ENCODE measurements at places on chromosomes 1 and 21.

GRCh38 chr1:170864238-170864637, 71.1 kb upstream of the MROH9 start:
- DNase-seq: no peak

GRCh38 chr21:41234569-41234968, 66.6 kb downstream of the BACE2 start:
- DNase-seq: no peak

GRCh38 chr1:222989443-222989842, 153.6 kb downstream of the TLR5 start:
- no peak for DNase-seq

- no peak for DNase-seq
Measured at GRCh38 chr1:222392556-222392955, 155.3 kb downstream of the HHIPL2 start.

- no peak for DNase-seq
Measured at GRCh38 chr1:95117207-95118066, at the start of gene TLCD4. Gene TLCD4, plus strand, starts transcription at chr1:95117355. Its CDS starts 26,547 bp downstream, at chr1:95143902.

DNA sequence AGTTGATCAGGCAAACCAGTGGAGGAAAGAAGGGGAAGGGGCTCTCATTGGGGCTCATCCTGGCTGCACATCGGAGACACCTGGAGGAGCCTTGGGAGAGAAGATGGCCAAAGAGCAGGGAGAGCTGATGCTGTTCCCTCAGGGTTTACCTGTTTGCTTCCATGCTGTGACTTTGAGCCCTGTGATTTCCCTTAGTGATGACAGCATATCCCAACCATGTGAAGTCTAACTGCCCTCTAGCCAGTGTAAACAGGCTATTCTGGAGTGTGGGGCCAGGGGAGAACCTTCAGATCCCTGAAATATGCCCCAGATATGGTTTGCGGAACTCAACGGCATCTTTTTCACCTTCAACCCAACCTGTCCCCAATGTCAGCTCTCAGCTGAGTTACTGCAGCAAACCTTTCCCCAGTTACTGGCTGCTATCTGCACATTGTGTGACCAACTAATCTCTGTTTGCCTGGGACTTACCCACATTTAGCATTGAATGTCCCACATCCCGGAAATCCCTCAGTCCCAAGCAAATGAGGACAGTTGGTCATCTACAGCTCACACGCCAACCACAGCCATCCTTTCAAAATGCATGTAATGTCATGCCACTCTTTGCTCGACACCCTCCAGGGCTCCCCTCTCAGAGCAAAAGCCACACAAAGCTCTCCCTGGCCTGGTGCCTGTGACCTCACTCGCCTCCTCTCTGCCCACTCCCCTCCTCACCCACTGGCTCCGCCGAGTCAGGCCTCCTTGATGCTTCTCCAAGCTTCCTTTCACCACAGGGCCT, 242.3 kb downstream of the KCNJ6 start:
- DNase-seq: no peak

GRCh38 chr1:240149484-240150094, 57.9 kb downstream of the FMN2 start:
- peak; percentile 52 for DNase-seq

DNA sequence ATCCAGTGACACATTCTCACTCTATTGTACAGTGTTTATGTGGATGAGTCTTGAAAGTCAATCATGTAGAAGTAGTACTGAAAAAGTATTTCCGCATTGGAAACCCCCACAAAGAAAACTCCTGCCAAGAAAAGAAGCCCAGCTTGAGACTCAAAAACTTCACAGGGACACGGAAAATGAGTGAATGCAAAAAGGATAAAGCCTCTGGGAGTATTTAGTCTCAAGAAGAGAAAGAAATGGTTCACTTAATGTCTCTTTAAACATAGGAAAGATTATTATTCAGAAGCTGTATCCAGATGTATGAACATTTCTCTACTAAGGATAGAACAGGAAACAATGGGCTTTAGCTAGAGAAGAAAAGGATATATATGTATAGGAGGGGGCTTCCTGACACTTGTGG, 304.5 kb downstream of the BARHL2 start:
- no peak for DNase-seq

DNA sequence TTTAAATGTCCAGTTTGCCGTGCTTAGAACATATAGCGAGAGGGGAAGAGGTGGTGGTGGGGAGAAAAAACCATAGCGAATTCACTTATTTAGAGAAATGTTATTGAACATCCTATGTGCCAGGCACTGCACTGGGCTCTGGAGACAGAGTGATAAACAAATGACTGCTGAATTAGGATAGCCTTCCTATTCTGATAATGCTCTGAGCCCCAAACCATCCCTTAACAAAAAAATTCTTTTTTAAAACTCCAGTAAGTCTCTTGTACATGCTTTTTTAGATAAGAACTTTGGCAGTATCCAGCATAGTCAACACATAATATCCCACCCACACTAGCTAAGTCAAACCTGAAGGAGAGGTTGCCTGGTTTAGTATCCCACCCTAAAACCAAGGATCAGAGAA, 8.5 kb downstream of the SZT2 start:
- DNase-seq: no peak

DNA sequence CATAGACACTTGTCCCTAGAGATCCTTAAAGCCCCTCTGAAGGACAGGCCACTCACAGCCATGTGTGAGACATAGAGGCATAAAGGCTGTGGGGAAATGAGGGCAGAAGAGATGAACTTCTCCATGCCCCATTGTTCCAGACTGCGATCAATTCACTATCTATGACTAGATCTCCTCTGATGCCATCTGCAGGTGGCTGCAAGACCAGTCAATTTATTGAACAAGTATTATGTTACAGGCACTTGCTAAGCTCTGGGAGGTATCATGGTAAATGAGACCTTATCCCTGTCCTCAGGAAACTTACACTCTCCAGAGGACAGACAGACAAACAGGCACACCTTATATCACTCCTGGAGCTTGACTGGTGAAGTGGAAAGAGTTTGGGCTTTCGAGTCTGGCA, 22.9 kb downstream of the UBIAD1 start:
- no peak for DNase-seq

- DNase-seq: no peak
Measured at GRCh38 chr1:154423304-154423987, 18.3 kb downstream of the IL6R start.

- no peak for DNase-seq
Measured at GRCh38 chr1:16095447-16095846, 22.0 kb upstream of the FAM131C start.

DNA sequence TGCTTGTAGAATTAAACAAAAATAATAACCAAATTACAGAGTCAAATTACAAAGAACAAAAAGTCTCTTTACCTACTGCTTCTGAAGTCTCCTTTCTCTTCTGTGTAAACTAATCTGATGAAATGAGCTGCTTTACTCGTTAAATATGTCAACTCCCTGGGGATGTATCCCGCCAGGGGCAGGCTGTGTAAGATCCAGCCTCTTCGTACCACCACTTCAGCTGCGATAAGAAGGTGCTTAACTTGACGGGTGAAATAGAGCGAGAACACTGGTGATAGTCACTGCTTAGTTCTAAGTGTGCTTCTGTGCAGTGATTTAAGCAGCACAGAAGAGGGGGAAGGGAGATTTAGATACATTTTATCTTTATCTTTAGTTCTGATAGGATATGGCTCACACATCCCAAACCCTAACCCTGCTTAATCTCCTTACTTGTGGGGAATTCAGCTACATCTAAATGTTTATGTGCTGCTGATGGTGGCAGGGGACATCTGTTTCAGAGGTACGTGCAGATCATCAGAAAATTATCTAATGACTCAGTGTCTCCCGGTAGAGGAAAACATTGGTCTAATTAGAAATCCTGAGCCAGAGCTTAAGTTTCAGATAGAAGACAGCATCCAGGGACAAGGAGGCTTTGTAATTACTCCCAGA, 46.0 kb downstream of the RHOU start:
- DNase-seq: no peak

DNA sequence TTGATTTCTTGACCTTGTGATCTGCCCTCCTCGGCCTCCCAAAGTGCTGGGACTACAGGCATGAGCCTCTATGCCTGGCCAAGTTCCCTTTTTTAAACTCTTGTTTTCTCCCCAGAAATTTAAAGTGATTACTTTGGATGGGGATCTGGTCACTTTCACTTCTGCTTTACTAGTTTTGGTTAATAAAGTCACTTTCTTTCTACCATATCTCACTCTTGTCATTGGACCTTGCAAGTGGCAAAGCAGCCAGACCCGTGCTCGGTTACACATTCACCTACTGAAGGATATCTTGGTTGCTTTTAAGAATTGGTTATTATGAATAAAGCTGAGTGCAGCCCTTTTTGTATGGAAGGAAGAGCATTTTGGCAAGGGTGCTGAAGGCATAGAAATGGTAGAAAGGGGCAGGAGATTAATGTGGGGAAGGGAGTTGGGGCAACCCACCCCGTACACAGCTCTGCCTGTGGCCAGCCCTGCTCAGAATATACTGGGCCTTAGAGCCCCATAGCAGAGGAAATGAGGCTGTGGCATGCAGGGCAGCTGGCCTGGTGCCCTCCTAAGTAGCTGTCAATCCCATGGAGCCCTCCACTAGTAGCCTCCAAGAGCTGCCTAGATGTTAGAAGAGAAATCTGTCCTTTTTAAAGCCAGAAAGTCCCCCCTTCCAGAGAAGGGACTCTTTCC, 40.7 kb downstream of the CD2 start:
- peak; percentile 70 for DNase-seq

DNA sequence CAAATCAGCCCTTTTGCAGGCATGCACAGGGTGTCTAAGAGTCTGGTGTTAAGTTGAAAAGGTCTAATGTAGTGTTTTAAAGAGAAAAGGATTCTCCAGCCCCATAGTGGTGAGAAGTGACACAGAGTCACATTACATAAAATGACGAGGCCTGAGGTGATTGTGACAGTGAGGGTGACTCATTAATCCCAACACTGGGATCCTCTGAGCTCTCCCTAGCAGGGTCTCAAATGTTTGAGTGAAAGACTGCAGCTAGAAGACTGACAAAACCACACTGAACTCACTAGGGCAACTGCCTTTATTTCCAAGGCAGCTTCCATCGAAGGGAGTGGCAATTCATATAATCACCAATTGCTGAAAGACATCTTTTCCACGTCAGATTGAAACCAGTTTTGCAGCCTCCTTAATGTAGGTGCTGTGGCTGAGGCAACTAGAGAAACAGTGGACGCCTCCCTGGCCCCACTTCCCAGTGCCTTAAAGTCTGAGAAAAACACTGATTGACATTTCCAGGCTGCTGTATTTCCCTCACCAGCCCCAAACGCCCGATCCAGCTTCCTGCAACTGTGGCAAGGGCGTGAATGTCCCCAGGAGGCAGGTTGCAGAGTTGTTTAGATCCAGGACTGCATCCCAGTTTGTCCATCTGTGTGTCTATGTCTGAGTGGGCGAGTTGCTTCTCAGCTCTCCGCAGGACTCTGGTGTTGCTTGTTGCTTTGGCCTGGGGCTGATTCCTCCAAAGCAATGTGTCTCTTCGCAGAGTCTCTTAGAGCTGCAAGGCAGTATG, 81.4 kb downstream of the RUNX1 start:
- no peak for DNase-seq

GRCh38 chr1:31834501-31834900, 18.7 kb upstream of the SPOCD1 start:
- no peak for DNase-seq

DNA sequence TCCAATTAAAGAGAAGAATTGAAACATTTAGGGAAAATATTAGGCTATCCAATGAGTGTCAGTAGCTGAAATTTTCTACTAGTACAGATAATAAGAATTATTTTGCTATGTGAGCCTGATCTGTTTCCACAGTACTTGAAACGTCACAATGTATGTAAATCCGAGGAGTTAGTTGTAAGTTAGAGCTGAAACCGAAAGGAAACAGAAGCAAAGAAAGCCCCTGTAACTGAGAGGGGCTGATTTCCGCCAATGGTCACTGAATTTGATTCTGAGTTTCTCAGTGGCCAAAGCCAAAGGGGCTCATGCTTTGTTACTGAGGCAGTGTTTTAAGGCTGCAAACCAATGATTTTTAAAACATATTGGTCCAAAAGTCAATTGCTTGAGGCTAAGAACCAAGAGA, 168.3 kb upstream of the DUSP10 start:
- DNase-seq: no peak

- no peak for DNase-seq
Measured at GRCh38 chr1:81121306-81121705, 679.4 kb upstream of the ADGRL2 start.

- DNase-seq: no peak
Measured at GRCh38 chr1:9338397-9339246, 45.9 kb downstream of the SPSB1 start.

GRCh38 chr1:246318036-246318359, 189.1 kb downstream of the SMYD3 start:
- DNase-seq: no peak

GRCh38 chr1:228013131-228013934, 6.5 kb downstream of the WNT3A start:
- DNase-seq: no peak
